Mesothelial cell of epicardium (in vitro differentiated cells): ENCODE measurements at places on chromosomes 3 and 15. TPM values are rescaled to one million over a fixed set of nuclear protein-coding genes. Genes with fewer than 3 reads are reported as not detected.

- H3K4me3 ChIP-seq = no peak overlapping the region
- H3K36me3 ChIP-seq = no peaks in the 10 kb centered on the region
- no peaks in the 10 kb centered on the region for H3K27me3 ChIP-seq
- no peak for DNase-seq
These were observed 120.7 kb downstream of the EEFSEC start for GRCh38 chr3:128273841-128274573.

- H3K4me3 ChIP-seq = no peak overlapping the region
- peak overlapping the region; percentile 93 for H3K27ac ChIP-seq
- no peaks in the 10 kb centered on the region for H3K27me3 ChIP-seq
- H3K36me3 ChIP-seq = no peaks in the 10 kb centered on the region
- peak; percentile 25 for DNase-seq
These were observed 101.9 kb upstream of the RNU6-1 start for GRCh38 chr15:67941648-67942310.

GRCh38 chr3:94612631-94613030, 549.8 kb downstream of the NSUN3 start:
- no peaks in the 10 kb centered on the region for H3K27me3 ChIP-seq
- H3K27ac ChIP-seq = no peak overlapping the region
- H3K36me3 ChIP-seq = no peaks in the 10 kb centered on the region
- peaks cover 5% of the 10 kb centered on the region for H3K4me1 ChIP-seq
- no peak overlapping the region for H3K4me3 ChIP-seq

The ANKRD34C gene
- not detected in 3 replicates for total RNA-seq

The MST1R gene
- 3.8 to 7.0 TPM (median 4.3 TPM) in 3 replicates for total RNA-seq

DNA sequence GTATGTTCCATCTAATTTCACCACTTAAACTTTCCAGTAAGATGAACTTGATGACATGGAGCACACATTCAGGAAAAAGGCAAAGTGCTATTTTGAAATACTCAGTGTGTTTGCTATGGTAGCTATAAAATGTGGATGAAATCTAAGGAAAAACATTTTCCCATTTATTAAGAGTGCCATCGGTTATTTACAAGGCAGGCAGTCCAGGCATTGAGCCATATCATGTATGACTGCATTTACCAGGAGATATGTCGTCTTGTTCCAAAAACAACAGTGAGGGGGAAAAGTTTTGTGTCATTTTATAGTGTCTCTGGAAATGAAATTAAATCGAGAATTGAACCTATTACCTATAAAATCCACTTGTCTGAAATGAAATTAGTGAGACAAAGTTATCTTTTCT, 13.7 kb downstream of the ANXA2 start:
- DNase-seq = no peak
- peaks cover 38% of the 10 kb centered on the region for H3K36me3 ChIP-seq
- H3K27ac ChIP-seq = peak overlapping the region; percentile 92
- H3K4me1 ChIP-seq = peaks cover 81% of the 10 kb centered on the region
- H3K27me3 ChIP-seq = no peaks in the 10 kb centered on the region
- H3K4me3 ChIP-seq = no peak overlapping the region

The AQP9 gene
- not detected in 3 replicates for total RNA-seq

DNA sequence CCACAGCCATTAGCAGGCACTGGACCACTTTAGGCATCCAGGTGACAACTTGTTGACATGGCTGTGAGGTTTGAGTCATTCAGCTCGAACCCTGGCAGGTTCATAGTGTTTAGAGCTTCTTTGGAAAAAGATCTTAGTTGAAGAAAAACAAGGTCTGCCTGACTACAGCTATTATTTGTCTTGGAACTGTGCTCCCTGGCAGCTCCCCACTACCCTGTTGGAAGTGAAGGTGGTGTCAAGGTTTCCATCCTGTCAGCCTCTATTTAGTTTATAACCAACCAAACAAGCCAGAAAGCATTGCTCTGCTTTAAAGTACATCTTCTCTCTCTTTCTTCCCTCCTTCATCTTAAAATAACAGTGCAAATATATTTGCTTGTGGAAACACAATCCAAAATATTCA, 56.8 kb downstream of the KAT2B start:
- DNase-seq = no peak
- no peak overlapping the region for H3K27ac ChIP-seq
- H3K27me3 ChIP-seq = no peaks in the 10 kb centered on the region
- H3K4me1 ChIP-seq = peaks cover 3% of the 10 kb centered on the region

The ATOSA gene
- total RNA-seq = 38.8 to 43.7 TPM (median 41.4 TPM) in 3 replicates

DNA sequence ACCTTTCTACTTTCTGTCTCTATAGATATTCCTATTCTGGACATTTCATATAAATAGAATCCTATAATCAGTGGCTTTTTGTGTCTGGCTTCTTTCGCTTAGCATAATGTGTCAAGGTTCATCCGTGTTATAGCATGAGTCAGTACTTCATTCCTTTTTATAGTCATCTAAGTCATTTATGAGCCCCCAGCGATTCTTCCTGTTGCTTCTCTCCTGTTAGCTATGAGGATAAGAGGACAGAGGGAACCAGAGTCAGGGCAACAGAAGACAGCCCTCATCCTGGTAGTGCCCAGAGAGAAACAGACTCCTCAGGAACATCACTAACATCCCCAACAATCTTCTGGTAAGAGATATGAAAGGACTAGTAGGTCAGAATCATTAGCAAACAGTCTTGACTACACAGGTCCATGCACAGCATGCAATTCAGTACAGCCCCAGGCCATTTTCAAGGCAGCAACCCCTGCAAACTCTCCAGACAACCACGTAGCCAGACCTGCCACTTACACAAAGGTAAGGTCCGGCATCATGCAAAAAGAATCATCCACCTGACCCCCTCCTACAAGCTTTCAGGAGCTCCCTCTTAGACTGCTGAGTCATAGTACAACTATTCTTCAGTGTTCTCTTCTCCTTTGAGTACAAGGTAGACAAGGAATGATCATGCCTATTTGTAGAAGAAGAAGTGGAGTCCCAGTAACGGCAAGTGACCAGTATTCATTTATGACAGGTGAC, 91.5 kb downstream of the MYLK start:
- H3K27me3 ChIP-seq = peaks cover 6% of the 10 kb centered on the region
- H3K4me3 ChIP-seq = no peak overlapping the region
- no peak for DNase-seq
- H3K4me1 ChIP-seq = peaks cover 28% of the 10 kb centered on the region

The TNIK gene
- 7.3 to 9.3 TPM (median 8.8 TPM) in 3 replicates for total RNA-seq

- H3K4me3 ChIP-seq = no peak overlapping the region
- no peaks in the 10 kb centered on the region for H3K27me3 ChIP-seq
- peaks cover 6% of the 10 kb centered on the region for H3K4me1 ChIP-seq
- peaks cover 16% of the 10 kb centered on the region for H3K36me3 ChIP-seq
These were observed 49.9 kb downstream of the KLF13 start for GRCh38 chr15:31376511-31376910.

- no peak overlapping the region for H3K4me3 ChIP-seq
- H3K36me3 ChIP-seq = no peaks in the 10 kb centered on the region
- DNase-seq = no peak
- H3K4me1 ChIP-seq = peaks cover 4% of the 10 kb centered on the region
- H3K27me3 ChIP-seq = no peaks in the 10 kb centered on the region
- H3K27ac ChIP-seq = no peak overlapping the region
These were observed 330.5 kb upstream of the ROPN1 start for GRCh38 chr3:124322309-124322880.

GRCh38 chr3:138271189-138271794, 58.4 kb downstream of the NME9 start:
- no peak for DNase-seq
- H3K4me1 ChIP-seq = no peaks in the 10 kb centered on the region
- no peak overlapping the region for H3K4me3 ChIP-seq
- H3K27ac ChIP-seq = no peak overlapping the region

GRCh38 chr3:34077417-34078195, 279.2 kb downstream of the PDCD6IP start:
- no peaks in the 10 kb centered on the region for H3K4me1 ChIP-seq
- H3K27me3 ChIP-seq = peaks cover 11% of the 10 kb centered on the region
- H3K27ac ChIP-seq = no peak overlapping the region
- H3K36me3 ChIP-seq = no peaks in the 10 kb centered on the region
- H3K4me3 ChIP-seq = no peak overlapping the region
